ENCODE measurements at places on chromosomes 1 and 21.

DNA sequence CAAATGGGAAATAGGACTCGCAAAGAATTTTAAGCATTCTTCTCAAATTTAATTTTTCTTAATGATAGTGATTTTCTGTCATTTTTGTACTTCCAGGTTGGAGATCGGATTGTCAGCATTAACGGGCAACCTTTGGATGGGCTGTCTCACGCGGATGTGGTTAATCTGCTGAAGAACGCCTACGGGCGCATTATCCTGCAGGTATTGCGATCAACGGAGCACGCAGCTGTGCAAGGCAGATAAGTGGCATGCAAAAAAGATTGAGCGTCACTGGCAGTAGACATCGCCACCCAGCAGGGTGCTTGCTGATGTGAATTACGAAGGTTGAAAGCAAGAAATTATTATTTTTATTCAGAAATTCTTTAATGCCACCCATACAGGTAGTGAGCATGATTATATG, 65.9 kb upstream of the L1TD1 start:
- DNase-seq = no peak

- DNase-seq = no peak
Measured at GRCh38 chr1:98991127-98992012, 13.3 kb downstream of the PLPPR5 start.

DNA sequence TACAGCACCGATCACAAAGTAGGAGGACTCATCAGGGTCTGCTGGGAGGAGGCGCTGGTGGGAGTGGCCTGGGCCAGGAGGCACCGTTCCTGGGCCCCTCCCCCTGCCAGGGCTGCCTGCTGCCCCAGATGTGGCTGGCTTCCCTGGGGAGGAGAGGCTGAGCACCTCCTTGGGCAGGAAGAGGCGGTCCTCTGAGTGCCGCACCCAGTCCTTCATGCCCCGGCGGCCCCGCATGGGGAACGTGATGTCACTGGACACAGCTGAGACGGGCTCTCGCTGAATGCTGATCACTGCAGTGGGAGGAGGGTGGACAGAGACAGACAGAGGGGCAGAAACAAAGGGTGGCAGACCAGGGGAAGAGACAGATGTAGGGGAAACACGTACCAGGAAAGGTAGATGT, 24.8 kb downstream of the ADGRB2 start:
- peak; percentile 71 for DNase-seq

GRCh38 chr1:230713915-230714764, at the start of gene AGT:
Gene AGT (minus strand): TSS chr1:230714122. CDS start chr1:230710823, 3,299 bp downstream.
- DNase-seq = no peak

DNA sequence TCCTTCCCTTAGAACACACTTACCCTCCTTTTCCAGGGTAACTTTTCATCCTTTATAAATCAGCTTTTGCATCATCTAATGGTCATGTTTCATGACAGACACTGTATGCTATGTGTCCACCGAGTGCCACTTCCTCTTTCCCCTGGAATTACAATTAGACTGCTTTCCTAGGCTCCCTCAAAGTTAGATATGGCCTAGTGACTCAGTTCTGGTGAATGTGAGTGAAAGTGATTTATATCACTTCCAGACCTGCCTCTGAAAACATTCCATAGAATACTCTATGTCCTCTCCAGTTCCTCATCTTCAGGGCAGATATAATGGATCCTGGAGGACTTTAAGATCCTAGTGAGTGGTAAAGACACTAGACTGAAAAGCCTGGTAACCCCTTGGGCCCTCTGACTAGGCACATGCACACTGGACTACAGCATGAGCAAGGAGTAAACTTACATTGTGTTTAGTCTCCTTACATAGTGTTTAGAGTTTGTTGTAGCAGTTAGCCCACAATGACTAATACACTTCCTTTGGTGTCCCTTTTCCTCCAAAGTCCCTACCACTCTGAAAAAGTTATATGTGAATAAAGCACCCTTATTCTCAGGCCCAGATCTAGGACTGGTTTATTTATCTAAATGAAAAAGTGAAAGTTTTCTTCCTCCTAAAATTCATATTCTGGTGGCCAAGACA, 59.3 kb downstream of the GPR88 start:
- no peak for DNase-seq

- DNase-seq = no peak
Measured at GRCh38 chr1:239537795-239538194, 151.4 kb downstream of the CHRM3 start.

DNA sequence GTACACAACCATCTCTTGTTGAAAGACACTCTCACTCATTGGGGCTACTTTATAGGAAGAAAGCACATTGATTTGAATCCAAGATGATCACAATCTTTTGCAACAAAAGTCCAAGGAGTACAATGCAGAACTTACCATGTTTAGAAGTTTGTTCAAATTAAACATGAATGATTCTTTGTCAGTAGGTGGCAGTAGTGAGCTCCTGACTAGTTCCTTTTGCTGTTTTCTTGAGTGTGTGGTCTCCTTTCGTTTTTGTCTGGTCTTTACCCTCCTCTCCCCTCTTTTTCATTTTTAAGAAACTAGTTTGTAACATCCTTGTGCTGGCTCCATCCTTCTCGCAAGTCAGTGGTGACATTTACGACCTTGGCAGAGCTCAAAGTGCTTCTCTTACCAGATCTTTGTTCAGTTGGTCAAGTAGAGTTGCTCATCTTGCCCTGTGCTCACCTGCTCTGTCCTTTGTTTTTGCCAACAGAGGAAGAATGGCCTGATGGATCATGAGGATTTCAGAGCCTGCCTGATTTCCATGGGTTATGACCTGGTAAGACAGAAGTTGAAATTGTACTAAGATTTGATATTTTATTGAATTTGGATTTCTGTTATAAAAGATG, 35.7 kb upstream of the MTR start:
- DNase-seq = no peak
